Activated effector memory CD4-positive, alpha-beta T cell treated with anti-CD3 and anti-CD28 coated beads, Interleukin-2, amount 50 U/mL, for 16 hours (primary cell): ENCODE measurements at places on chromosomes 3 and 15.
A peak's percentile ranks its signal among the peaks of the same experiment; 100 is the strongest.

DNA sequence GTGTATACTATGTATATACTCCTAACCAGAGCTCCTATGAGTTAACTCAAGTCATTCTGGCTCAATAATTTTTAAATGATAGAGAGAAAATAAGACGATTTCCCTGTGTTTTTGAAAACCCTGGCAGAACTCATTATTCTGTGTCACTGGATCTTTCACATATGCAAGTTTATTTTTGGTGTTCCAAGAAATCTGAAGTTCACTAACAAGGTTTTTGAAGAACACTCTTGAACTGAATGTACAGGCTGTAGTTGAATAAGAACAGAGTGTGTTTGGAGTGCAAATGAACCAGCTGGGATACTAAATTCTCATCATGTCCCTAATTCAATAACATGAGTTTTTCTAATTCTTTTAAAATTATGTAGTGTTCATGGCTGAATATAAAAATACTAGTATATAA is 466.9 kb upstream of the SUCLG2 start:
- DNase-seq, result no peak

- no peak for DNase-seq
These were observed 14.4 kb upstream of the STARD5 start for GRCh38 chr15:81338170-81339007.

DNA sequence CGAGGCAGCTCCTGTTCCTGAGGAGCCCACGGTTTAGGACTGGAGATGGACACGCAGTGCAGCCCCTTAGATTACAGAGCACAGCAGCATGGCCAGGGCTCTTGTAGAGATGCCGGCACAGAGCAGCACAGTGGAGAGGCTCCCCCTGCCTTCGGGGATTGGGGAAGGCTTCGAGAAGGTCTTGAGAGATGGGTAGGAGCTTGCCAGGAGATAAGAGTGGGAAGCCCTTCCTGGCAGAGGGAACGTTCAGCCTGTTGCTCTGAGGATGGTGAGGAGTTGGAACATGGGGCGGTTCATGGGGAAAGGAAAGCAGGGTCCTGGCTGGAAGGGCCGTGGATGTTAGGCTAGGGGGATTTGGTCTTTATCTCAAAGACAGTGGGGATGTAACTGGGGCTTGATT is 10.0 kb downstream of the EPB42 start:
- no peak for DNase-seq

DNA sequence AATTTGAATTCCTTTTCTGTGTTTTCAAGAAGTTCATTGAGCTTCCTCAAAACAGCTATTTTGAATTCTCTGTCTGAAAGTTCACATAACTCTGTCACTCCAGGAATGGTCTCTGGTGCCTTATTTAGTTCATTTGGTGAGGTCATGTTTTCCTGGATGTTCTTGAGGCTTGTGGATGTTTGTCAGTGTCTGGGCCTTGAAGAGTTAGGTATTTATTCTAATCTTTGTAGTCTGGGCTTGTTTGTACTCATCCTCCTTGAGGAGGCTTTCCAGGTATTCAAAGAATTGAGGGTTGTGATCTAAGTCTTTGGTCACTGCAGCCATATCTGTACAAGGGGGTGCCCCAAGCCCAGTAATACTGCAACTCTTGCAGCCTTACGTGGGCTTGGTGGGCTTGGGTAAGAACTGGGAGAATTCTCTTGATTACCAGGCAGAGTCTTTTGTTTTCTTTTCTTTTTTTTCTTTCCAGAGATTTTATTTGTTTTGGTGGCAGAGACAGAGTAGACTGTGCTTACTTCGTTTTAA is 19.3 kb upstream of the CCNDBP1 start:
- no peak for DNase-seq

DNA sequence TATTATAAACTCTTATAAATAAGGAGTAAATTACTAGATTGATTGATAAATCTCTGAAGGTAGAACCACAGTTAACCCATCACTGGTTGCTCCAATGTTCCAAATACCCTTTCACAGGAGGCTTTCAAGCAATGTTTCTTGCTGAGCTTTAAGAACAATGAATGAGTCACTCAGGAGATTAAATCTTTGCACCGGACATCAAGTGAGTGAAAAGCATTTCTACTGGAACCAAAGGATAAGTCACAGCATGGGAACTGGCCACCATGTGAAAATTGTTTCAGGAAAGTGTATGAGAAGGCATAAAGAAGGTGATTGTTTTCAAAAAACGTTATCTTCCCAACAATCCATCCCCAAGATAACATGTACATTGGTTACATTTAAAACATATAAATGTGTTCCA is 90.6 kb downstream of the CNTN3 start:
- no peak for DNase-seq

DNA sequence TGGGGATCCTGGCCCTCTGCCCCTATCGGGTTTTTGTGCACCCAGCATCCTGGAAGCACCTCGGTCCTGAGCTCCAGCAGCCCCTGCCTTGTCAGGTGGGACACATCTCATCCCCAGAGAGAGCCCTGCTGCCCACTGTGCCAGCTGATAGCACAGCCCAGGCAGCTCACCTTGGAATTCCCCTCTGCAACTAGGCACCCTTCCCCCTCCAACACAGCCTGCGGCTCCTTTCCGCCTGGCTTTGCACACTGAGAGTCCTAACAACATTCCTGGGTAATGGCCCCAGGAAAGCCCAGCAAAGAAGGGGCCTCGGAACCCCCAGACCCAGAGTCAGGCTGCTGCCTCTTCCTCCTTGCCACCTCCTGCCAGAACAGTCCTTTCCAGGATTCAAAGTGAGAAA is 5.9 kb downstream of the HCN4 start:
- no peak for DNase-seq

GRCh38 chr3:46707601-46708011 is 6.4 kb downstream of the TMIE start:
- peak; percentile 45 for DNase-seq

- no peak for DNase-seq
These were observed 23.1 kb downstream of the P3H2 start for GRCh38 chr3:190097617-190098016.

- DNase-seq, result no peak
These were observed 53.7 kb downstream of the GRIP2 start for GRCh38 chr3:14486460-14486859.

DNA sequence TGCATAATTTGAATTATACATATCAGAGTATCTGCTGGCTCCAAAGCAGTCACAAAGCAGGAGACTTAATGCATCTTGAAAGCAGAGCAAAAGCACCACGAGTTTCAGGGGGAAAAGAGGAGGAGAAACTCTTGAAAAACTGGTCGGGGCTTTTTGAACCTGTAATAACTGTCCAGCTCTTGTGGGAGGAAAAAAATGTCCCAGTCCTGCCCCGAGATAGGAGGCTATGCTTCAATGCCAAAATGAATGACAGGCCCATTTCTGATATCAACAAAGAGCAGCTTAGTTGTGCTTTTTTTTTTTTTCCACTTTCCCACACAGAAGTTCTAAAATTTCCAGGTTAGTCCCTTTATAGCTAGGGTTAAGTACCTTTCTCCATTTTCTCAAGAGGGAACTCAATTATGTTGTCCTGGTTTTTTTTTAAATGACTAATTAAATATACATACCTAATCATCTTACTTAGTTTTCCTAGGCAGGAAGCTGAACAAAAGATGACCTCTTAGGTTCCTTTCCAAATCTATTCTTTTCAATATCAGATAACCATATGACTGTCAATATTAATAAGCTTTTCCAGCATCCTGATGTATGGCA is 120.2 kb downstream of the TFDP2 start:
- DNase-seq, result no peak

DNA sequence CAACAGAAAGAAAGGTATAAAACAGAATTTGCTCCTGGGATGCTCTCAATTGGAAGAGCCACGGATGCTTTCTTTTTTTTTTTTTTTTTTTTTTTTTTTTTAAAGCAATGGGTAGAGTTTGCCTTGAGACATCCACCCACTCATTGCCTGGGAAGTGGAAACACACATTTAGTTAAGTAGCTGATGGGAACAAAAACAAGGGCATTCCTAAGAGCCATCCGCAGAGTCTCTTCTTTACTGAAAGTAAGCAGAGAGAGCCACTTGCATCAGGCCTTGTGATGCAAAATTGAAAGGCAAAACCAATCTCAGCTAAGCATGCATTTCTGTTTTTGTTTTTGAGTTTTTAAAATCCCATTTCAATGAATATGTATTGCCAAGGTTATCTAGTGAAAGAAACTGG is 787.9 kb upstream of the LMCD1 start:
- no peak for DNase-seq

DNA sequence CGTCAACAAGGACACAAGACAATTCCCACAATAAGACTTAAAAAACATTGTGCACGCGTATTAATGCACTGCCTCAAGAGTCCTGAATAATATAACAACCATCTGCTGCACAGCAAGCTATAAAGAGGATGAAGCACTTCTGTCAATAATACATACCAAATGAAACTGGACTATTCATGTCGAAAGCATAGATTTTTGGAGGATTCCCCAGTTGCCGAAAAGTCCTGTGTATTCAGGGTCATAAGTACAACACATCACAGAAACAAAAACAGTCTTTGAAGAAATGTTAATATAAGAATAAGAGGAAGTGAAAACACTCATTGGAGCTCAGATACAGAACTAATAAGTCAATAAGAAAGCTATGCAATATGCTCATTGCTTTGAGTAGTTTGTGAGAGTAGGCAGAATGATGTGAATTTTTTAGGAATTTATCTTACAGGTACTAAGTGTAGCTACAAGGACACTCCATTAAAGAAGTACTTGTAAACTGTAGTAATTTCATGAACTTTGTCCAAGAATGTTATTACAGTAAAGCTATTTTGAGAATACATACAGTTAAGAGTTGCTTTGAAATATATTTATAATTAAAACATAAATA is 31.6 kb downstream of the CBLB start:
- no peak for DNase-seq

GRCh38 chr3:20043825-20044224 is 3.6 kb downstream of the KAT2B start:
- no peak for DNase-seq

GRCh38 chr3:112095731-112096130 is 9.5 kb downstream of the C3orf52 start:
- no peak for DNase-seq

DNA sequence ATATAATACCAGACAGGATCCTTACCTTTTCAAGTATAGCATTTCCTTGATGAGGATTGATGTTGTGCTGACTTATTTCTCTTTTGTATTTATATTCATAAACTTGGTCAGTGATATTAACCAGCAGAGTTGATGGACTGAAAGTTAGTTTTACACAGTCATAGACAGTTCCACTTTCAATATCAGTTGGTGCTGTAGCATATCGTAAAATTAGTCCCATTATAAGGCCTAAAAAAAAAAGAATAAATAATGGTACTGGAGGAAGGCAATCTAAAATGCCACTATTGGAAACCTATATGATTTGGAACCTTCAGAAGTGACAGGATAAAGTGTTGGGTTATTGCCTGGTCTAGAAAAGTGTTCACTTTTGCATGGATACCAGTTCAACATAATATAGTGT is 16.3 kb downstream of the SLC9A9 start:
- no peak for DNase-seq

- DNase-seq, result no peak
These were observed 35.6 kb upstream of the SLC6A1 start for GRCh38 chr3:10956986-10957385.

DNA sequence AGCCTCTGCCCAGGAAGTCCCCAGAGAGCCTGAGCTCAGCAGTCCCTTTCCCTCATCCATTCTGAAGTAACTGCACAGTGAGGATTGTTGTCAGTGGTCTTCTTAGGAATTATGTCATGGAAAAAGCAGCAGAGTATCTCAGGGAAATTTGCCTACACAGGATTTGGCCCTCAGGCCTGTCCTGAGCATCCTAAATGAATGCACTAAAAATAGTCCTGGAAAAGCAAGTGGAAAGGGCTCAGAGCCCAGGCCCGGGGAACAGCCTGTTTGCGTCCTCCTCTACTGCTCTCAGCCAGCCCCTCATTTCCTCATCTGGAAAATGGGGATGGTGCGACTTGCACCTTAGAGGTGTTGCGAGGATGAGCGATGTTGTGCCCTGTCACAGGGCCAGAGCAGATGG is 21.6 kb downstream of the LYSMD4 start:
- no peak for DNase-seq

DNA sequence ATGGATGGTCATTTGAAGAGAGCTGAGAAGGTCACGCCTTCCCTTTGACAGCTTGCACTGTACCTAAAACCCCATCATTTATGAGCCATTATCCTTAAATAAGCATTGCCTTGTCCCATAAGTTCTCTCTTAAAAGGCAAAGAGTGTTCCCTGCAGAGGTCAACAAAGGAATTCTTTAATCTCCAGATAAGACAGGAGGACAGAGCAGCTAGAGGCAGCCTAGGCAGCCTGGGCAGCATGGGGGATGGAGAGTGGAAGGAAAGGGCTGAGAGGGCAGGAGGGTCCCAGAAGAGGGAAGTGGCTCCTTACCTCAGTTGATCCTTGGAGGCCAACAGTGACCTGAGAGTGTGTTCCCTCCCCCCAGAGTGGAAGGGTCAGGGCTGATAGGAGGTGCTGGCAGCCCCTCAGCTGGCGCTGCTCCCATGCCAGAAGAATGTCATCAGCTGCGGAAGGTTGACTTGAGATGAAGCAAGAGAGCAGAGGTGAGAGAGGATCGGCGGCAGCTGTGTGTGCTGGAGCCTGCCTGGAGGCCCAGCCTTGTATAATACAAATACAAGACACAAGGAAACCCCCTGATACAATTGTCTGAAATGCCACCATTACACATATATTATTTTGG is 12.8 kb downstream of the KBTBD13 start:
- no peak for DNase-seq

GRCh38 chr3:150784747-150785125 is 21.8 kb upstream of the SIAH2 start:
- no peak for DNase-seq

DNA sequence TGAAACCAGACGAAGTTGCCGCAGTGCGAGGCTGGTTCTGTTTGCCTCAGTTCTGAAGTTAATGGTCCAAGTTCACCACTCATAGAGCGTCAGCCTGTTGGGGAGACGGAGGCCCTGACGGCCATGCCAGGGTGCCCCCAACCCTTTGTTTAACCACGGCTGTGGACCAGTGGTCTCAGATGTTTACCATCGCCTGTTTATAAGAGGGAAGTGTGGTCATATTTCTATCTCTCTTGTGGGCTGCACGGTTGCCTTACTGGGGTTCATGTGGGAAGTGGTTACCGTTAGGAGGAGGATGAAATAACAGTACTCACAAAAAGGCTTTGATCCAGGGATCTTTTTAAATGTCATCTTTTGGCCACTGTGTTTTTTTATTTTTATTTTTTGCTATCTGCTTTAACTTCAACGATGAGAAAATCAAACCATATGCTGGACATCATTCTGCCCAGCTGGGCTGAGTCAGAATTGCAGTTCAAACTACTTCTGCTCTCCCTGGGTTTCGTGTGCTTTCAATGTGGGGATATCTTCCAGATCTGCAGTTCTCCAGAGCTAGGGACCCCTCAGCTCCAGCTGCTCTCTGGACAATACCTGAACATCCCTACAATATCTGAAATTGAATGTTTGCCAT is 17.8 kb downstream of the SMAD3 start:
- DNase-seq, result no peak

GRCh38 chr3:45670436-45670835 is 18.8 kb upstream of the SACM1L start:
- DNase-seq, result no peak
